Right atrium auricular region (tissue), 2 donors: ENCODE measurements at places on chromosomes 3 and 15. TPM values are rescaled to one million over a fixed set of nuclear protein-coding genes. Genes with fewer than 3 reads are reported as not detected.

FAM43A gene
- 12.5 TPM for total RNA-seq

- no peaks in the 10 kb centered on the region for H3K27me3 ChIP-seq
- H3K4me1 ChIP-seq: no peaks in the 10 kb centered on the region
- no peaks in the 10 kb centered on the region for H3K36me3 ChIP-seq
- H3K27ac ChIP-seq: no peak overlapping the region
- DNase-seq: no peak
- H3K4me3 ChIP-seq: no peak overlapping the region
Observed at GRCh38 chr15:29687204-29687815, 135.0 kb downstream of the TJP1 start.

ZSCAN2 gene
- 4.9 TPM for total RNA-seq

DNA sequence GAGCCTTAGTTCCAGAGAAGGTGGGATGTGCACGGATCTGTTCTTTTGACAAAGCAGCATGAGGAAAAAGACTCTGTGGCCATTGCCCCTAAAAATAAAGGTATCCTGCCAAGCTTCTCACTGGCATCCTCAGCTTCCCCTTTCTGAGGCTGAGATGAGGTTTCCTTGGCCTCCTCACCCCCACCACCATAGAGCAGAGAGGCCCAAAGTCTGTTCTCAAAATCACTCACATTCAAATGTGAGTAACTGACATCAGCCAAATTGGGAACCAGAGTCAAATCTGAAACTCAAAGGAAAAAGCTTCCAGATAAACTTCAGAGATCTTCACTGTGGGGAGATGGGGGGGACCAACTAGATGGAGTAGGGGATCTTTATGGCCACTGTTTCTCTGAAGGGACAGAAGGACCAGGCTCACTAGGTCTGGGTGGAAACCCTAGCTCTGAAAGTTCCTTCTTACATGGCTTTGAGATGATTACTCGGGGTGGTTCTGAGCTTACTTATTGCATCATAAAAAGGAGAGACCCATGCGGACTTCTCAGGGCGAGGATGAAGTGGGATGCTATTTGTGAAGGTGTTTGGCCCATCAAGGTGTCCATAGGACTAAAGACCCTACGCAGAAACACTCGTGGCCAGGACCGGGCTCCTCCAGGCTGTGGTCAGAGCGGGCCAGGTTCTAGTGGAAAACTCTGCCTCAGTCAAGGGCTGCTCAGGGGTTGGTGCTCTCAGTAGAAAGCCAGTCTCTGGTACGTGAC lies 61.5 kb upstream of the MEF2A start:
- no peak overlapping the region for H3K27ac ChIP-seq
- no peaks in the 10 kb centered on the region for H3K4me1 ChIP-seq
- DNase-seq: peak; percentile 34
- no peak overlapping the region for H3K4me3 ChIP-seq
